ENCODE measurements at places on chromosomes 12 and 14.

DNA sequence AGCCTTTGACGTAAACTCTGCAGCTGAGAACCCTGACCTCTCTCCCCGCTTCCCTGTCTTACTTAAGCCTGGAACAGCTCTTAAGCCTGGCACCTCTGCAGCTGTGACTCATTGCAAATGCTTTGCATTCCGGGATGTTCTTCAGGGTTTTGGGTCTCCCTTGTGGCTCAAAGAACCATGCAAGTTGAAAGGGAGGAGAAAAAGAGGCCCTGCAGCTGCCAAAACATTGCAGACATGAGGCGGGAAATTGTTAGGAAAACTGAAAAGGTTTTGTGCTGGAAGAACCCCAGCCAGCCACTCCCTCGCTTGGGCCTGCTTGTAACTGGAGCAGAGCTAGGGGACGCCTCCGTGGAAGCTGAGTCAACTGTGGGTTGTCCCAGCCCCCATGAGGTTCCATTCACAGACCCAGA is 60.2 kb upstream of the FERMT2 start:
- DNase-seq: peak; percentile 11

- DNase-seq: no peak
Measured at GRCh38 chr12:62769076-62769619, 165.8 kb downstream of the PPM1H start.

- peak; percentile 82 for DNase-seq
Measured at GRCh38 chr12:6867413-6868210, at the start of gene TPI1. TSS of gene TPI1 (plus strand) at chr12:6867531. CDS start at chr12:6867567, 36 bp downstream.

DNA sequence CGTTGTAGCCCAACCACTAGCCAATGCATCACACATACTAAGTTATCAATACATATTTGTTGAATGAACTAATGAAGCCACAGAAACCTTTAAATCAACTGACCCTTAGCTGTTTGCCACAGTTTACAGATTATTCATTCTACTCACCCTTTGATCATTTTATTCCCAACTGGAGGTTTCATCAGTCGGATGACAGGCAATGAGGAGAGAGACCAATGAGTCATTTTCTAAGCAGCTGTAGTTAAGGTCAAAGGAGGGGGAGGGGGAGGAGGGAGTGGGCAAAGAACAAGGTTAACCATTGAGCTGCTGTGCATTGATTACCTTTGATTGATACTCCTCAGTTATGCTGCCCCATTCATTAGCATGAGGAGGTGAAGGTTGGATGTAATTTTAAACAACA is 469.5 kb downstream of the VRK1 start:
- DNase-seq: no peak

DNA sequence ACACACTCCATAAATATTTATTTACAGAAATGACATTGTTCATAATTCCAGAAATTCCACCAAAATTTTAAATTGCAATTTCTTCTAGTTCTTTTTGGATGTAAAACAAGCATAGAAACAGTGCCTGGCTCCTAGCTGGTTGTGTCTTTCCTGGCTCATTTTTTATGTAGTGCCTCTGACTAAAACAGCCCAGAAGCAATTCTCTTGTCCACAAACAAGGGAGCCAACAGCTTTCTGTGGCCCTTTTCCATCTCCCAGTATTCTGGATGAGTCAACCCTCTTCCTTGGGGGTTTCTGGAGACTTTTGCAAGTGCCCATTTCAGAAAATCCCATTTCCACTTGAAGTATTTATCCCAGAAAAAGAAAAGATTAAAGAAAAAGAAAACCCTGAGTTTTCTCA is 141.4 kb downstream of the PHLDA1 start:
- DNase-seq: no peak

GRCh38 chr12:23281295-23281694 is 656.3 kb downstream of the ETNK1 start:
- DNase-seq: no peak

DNA sequence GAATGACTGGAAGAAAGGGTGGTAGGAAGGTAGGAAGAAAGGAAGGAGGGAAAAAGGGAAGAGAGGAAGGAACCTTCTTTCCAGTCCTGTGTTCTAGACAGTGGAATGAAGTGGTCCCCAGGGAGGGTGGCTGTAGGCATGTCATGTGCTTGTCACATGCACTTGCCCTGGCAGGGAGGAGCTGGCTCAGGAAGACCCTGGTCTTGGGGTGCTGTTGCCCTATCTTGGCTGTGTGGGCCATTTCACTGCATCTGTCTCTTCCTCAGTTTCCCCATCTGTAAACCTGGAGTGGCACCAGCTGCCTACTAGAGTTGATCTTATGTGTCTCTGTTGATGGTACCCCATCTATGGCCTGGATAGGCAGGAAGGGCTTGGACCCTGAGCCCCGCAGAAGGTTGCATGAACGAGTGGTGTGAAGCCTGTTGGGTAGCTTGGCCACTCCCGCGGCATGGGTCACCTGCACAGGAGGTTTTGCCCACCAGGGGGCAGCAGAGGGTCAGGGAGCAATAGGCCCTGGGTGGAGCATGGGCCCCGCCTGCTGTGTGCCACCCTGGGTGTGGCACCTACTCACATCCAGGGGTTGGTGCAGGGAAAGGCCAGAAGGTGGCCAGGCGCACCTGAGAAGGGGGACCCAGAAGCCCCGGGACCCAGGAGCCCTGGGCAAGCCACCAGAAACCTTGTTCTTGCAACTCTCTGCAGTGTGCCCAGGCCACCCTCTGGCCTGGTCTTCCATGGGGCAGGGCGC is 25.1 kb downstream of the MEG3 start:
- no peak for DNase-seq

DNA sequence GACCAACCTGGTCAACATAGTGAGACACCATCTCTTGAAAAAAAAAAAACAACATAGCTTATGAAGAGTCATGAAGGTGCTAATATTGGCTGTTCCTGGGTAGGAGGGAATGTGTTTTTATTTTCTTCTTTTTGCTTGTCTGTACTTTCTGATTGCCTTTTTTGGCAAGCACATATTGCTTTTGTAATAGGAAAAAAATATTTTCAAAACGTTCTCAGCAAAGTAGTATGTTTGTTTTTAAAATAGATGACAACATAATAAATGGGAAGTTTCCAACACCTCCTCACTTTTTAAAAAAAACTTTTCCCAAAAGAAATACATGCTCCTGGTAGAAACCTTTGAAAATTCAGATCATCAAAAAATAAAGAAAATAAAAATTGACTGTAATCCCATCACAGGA is 20.9 kb downstream of the FOS start:
- no peak for DNase-seq

DNA sequence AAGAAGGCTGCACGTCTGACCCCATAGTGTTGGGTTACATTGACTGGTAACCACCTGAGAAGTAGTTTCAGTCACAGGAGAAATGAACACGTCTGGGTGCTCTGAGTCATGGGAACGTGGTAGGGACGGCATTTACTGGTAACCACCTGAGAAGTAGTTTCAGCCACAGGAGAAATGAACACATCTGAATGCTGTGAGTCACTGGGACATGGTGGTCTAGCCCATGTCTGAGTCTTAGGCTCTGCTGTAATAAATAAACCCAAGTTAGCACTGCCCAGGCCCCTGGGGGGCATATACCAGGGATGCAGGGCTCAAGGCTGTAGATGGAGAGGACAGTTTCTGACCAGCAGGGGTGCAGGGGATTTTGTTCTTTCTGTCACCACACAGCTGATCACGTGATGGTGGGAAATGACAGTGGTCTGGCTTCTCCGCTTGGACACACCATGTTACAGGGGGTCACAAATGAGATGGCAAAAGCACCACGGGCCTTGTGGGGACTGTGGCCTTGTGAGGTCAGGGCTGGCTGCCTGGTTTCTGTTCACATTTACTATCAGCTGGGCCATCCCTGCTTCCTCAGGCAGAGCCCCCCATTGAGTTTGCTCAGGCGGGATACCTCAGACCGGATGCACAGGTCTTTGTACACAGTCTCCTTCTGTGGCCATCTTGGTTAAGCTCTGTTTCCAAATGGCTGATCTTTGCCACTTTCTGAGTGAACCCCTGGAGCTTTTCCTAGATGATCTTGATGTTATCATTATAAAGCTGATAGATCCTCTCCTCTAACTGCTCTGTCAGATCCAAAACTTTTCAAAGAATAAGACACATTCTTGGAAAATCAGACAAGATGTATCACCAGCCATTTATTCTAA is 9.8 kb upstream of the C12orf42 start:
- DNase-seq: no peak

Data from hypothalamus (tissue), 51 donors.